ENCODE measurements at places on chromosomes 11 and 22.

GRCh38 chr11:17760102-17761029, 25.8 kb downstream of the KCNC1 start:
- peak; percentile 57 for DNase-seq

DNA sequence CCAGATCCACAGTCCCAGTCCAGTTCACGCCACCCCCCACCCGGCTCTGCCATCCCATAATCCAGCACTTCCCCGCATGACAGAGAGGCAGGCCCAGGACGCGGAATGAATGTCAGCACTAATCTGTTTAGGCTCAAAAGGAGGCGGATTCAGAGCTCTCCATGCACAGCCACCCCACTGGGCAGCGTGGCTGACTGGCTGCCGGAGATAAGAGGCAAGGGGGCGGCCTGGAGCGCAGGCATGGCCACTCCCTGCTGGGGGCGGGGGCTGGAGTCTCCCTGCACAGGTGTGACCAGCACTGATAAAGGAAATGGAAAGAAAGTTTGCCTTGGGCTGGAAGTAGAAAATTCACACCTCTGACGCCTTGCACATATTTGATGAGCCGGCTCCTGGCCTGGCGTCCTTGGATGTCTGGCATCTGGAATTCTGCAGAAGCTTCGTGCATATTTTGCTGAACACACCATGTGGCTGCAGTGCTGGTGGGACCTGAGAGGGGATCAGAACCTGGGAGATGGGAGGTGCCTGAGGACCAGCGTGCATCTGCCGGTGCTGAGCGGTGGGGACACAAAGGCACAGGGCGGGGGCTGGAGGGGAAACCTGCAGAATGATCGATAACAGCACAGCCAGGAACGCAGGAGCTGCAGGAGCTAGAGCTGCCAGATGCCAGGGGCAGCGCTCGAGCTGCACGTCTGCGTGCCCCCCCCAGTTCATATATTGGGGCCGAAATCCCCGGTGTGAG, 344.4 kb downstream of the CTTN start:
- DNase-seq = peak; percentile 47

DNA sequence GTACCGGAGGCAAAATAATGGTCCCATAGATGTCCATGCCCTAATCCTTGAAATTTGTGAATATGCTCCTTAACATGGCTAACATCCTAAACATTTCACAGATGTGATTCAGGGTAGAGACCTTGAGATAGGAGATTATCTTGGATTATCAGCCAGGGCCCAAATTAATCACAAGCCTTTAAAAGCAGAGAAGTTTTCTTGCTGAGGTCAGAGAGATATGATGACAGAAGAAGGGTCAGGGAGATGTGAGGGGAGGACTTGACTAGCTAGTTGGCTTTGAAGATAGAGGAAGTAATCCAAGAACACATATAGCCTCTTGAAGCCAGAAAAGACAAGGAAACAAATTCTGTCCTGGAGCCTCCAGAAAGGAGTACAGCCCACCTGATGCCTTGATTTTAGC, 19.1 kb upstream of the FDX1 start:
- DNase-seq = no peak

DNA sequence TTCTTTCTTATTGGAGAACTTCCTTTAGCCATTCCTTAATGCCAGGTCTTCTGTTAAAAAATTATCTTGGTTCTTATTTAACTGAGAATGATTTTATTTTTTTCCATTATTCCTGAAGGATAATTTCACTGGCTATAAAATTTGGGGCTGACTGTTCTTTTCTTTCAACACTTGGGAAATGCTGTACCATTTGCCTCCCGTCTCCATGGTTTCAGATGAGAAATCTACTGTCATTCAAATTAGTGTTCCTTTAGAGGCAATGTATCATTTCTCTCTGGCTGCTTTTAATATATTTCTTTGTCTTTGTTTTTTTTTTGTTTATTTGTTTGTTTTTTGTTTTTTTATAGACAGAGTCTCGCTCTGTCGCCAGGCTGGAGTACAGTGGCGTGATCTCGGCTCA, 51.8 kb upstream of the SMTN start:
- DNase-seq = no peak

DNA sequence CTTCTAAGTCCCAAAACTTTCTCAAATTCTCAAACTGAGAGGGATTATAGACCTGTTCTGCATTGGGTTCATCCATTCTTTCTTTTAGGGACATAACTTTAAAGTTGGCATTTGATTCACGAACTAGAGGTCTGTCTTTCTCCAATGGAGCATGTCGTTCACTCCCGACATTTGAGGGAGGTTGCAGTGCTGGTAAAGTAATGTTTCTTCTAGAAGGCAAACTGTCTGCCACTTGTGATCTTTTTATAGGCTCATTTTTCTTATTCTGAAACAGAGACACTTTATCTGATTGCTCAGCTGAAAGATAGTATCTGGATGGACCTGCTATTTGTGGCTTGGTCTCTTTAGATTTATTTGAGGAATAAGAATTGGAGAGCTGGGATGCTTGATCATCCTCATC, 40.4 kb upstream of the CCDC89 start:
- DNase-seq = no peak

DNA sequence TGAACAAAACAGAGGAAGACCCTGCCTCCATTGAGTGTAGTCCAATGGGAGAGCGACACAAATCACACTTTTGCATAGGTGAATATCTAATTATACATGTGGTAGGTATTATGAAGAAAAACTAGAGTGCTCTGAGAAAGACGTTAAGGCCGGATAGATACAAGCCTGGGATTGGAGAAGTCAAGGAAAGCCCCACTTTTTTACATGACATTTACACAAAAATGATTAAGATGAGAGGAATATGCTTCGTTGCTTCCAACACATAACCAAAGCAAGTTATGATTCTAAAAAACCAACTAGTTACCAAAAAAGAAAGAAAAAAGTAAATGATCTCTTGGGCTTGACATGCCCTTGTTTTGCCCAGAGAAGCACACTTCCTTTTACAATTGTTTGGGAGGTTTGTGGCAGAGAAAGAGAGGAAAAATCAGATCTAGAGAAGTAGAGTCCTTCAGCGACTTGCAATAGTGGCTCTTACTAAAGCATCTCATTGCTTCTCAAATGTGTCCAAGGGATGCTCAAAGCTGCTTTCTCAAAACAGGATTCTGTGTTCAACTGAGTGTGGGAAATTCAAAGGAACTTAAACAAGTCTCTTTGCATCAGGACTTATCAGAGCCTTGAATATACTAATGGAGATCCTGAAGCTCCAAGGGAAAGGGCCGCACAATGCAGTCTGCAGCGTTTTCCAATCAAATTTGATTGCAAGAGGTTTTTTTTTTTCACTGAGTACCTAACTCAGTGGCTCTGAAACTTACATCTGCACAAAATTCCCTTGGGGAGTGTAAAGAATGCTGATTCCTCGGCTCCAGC, 38.8 kb downstream of the FLI1 start:
- no peak for DNase-seq

Measured in iPS DF 19.7 (cell line).